ENCODE measurements at places on chromosomes 16 and 17.

- no peak for DNase-seq
Observed at GRCh38 chr16:58478427-58478826, 21.5 kb upstream of the NDRG4 start.

GRCh38 chr17:83149029-83149725 lies 69.8 kb downstream of the METRNL start:
- no peak for DNase-seq

DNA sequence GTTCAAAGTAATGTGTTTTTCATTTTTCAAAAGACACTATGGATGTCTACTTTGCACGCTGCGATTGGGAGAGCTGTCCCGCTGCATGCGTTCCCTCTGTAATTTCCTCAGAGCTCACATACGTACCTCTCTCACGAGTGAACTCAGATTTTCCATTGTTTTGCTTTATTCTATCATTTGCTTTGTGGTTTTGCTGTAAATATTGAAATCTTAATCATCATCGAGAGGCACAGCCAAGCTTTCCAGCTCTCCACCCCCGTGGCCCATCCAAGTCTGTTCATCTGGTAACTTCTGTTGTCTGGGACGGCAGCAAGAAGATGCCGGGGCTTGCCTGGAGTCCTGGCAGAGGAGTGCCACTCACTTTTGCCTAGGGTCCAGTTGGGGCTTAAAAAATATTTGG lies 21.1 kb downstream of the TMC6 start:
- no peak for DNase-seq

- DNase-seq = no peak
Observed at GRCh38 chr17:33460781-33461450, 167.8 kb upstream of the ASIC2 start.

- peak; percentile 51 for DNase-seq
Observed at GRCh38 chr17:41962768-41963434, 3.7 kb upstream of the CNP start.

- DNase-seq = no peak
Observed at GRCh38 chr16:70711211-70712031, 25.6 kb upstream of the MTSS2 start.

DNA sequence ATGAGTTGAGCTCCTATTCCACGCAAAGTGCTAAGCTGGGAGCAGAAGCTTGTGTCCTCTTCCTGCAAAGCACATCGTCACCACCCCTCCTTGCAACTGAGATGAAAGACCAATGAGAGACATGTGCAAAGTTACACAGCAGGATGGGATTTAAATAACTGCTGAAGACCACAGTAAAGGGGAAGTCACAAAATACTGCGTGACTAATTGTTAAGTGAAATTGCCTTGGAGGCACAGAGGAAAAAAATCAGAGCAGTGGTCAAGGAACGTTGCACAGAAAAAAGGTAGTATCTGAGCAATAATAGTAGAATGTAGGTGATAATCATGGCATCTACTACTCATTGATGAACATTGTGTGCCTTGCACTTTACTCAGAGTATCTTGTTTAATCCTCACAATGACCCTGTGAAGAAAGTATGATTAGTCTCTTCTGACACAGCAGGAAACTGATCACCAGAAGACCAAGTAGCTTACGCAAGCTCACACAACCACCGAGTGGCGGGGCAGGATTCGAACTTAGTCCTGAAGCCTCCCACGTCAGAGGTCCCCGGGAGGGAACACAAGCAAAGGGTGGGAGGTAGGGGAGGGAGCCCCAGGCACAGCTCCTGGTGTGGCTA lies 15.4 kb upstream of the MYO18A start:
- DNase-seq = no peak

DNA sequence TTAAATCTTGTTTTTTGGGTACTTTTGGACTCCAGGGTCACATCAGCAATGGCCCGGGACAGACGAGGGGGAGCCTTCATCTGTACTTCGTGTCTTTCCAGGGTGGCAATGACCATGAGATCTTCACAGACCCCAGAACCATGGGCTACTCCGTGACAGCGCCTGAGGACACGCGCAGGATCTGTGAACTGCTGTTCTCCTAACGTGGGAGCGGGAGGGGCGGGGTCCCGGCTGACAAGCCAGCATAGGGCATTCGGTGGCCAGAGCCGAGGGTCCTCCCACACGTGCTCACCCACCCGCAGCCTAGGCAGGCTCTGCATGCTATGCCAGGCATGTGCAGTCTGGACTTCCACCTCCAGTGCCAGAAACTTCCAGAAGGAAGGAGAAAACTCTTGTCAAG lies 21.2 kb downstream of the CARHSP1 start:
- DNase-seq = no peak

DNA sequence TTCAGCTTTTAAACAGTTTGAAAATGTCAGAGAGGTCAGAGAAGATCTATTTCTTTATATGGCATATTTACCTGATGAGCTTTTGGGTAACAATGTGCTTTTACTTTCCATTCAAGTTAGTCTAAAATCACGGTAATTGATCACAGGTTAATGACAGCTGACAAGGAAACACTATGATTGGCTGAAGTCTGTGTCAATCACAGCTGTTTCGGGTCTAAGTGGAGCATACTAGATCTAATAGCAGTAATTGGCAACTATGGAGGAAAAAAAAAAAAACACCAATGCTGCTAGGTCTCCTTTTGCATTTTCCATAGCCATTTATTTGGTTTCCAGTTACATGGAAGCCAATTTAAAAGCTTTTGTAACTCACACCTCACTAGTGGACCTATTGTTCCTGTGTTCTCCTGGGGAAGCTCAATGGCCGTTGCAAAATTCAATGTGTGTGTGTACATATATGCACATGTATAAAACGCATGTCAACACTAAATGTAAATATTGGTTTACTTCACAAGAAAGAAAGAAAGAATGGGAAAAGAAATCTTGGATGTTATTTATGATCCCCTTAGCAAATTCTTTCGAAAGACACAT lies 568.3 kb upstream of the ZFHX3 start:
- no peak for DNase-seq

DNA sequence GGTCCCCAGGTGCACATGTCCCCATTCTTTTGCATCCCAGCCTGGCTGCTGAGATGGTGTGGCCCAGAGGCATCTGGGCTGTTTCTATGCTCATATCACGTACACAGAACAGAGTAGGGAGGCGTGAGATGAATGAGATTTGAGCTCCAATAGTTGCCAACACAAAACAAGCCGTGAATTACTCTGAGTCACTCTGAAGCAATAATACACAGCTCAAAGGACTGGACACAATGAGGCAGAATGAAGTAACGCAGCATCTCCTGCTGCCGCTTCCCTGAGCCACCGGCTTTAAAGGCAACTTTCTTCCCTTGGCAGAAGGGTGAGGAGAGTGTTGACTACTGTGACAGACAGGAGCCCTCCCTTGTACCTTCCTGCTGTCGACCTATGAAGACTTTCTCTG lies 33.9 kb upstream of the CLEC18B start:
- no peak for DNase-seq

DNA sequence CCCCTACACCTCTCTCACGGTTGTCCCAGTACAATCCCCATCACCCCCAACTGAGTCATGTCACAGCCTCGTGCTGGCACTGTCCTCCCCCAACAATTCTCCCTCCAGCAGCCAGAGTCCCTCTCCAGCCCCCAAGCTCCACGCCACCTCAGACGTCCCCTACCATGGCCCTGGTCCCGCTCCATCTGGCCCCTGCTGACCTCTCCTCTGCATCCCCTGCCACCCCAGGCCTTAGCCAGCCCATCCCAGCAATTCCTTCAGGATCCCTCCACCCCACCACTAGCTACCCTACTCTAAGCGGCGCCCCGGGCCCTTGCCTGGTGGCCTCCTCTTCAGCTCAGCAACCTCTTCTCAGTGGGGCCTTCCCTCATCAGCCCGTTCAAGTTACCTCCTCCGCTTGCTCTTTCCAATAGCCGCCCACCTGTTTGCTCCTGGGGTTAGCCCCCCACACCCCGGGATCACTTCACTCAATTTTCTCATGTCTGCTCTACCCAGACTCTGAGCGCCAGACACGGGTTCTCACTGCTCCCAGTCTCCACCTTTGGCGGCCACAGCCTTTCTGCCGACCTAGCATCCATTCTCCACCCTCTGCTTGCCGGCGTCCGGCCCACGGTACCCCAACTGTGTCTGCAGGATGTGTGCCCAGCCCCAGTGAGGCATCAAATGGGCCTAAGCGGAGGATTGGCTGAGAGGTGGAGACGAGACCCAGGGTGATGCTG lies 92.2 kb upstream of the DNAH17 start:
- no peak for DNase-seq

DNA sequence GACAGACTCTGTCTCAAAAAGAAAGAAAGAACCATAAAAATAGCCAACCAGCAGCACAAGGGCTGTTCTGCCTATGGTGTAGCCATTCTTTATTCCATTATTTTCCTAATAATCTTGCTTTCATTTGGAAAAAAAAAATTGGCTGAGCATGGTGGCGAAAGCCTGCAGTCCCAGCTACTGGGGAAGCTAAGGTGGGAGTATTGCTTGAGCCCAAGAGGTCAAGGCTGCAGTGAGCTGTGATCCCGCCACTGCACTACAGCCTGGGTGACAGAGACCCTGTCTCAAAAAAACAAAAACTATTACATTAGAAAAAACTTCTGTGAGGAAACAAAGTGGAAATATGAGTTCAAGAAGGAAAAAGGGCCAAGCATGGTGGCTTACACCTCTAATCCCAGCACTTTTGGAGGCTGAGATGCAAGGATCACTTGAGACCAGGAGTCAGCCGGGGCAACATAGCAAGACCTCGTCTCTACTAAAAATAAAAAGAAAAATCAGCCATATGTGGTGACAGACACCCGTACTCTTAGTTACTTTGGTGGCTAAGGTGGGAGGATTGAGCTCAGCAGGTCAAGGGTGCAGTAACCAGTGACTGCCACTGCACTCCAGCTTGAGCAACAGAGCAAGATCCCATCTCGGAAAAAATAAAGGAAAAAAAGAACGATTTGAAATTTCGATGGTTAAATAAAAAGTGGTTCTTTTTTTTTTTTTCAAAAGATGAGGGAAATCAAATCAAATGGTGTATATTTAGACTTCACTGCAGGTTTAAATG lies 2.5 kb downstream of the DCAKD start:
- no peak for DNase-seq

DNA sequence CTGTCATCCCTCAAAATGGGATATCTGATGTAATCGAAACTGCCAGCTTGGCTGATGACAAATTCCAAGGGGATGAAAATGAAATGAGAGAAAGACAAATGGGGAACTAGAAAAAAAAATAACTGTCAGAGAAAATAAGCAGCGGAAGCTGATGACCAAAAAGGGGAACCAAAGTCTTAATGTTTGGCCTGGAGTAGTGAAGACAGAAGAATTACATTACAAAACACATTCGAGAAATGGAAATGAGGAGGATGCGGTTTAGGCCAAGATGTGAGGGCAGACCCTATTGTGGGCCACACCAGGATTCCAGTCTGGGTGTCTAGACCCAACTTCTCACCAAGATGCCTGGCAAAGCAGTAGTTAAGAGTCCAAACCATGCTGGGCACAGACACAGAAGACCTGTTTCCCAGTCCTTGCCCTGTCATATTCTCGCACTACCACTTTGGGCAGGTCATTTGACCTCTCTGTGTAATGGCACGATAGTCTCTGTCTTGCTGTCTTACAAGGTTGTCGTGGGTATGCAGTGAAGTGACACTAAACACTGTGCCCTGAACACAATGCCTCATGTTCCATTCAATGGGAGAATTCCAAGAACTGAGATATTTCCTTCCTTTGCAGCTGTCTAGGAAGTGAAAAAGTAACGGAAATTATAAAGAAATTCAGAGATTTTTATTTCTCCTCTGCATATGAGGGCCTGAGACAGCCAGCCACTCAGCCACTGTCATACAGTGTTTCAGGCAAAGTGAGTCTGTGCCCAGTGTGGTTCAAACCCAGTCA lies 12.3 kb upstream of the CCL2 start:
- DNase-seq = no peak

GRCh38 chr17:61260071-61260797 lies 139.4 kb upstream of the TBX2 start:
- no peak for DNase-seq

DNA sequence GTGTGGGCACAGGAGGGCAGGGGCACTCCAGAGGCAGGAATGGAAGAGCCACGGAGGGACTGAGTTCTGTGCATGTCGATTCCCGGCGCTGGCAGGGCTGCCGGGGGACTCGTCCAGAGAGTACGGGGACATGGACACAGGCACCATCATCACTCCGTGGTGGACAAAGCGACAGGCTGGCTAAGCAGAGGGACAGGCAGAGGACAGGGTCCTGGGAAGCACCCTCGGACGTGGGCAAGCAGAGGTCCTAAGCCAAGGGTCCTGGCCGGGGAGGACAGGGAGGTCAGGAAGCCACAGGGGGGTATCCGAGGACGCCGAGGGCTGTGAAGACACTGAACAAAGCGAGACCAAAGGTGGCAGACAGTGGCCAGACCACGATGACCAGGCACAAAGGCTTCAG lies 44.3 kb upstream of the ENPP7 start:
- DNase-seq = no peak

DNA sequence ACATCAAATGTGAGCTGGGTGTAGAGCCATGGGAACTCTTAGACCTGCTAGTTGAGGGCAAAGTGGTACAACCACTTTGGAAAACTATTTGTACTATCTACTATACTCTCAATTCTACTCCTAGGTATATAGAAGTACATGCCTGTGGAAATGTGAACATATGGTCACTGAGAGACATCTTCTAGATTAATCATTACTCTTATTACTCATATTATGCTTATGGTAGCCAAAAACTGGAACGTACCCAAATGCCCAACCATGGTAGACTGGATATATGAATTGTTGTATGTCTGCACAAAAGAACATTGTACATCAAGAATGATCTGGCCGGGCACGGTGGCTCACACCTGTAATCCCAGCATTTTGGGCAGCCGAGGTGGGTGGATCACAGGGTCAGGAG lies 2.7 kb downstream of the WDR45B start:
- no peak for DNase-seq

DNA sequence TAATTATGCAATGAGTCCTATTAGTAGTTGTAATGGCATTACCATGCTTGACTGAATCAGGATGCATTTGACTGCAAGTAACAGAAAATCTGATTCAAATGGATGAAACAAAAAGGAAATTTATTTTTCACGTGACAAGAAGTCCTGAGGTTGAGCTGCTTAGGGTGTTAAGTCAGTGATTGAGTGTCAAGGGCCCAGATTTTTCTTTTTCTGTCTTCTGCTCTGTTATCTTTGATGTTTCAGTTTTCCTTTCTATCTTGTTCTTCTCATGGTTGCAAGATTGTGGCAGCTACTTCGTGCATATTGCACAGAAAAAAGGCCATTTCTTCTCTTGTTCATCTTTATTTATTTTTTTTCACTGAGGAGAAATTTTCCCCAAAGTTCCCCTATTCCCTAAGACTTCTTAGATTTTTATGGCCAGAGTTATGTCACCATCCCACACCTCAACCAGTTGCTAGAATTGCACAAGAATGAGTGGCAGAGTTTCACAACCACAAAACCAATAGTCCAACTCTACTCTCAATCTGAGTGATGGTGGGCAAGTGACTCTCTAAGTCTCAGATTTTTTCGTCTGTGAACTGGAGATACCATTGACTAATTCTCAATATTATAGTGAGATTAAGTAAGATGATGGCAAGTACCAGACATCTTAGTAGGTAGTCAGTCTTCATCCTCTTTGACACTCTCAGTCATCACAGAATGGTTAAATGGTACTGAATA lies 15.7 kb upstream of the GPR139 start:
- DNase-seq = no peak

GRCh38 chr16:1317479-1318267 lies 8.2 kb downstream of the UBE2I start:
- no peak for DNase-seq

GRCh38 chr16:57273359-57273758 lies 11.1 kb downstream of the PLLP start:
- DNase-seq = no peak
